ENCODE measurements at places on chromosomes 6 and 20. TPM values are rescaled to one million over a fixed set of nuclear protein-coding genes. Genes with fewer than 3 reads are reported as not detected.

GRCh38 chr6:77228279-77228678 lies 235.0 kb downstream of the HTR1B start:
- H3K4me3 ChIP-seq: no peak overlapping the region
- DNase-seq: no peak
- H3K36me3 ChIP-seq: no peaks in the 10 kb centered on the region
- no peak overlapping the region for H3K27ac ChIP-seq
- H3K27me3 ChIP-seq: no peaks in the 10 kb centered on the region
- no peaks in the 10 kb centered on the region for H3K4me1 ChIP-seq

GRCh38 chr6:166942393-166943168 lies 13.8 kb downstream of the RNASET2 start:
- H3K4me3 ChIP-seq: no peak overlapping the region
- H3K4me1 ChIP-seq: no peaks in the 10 kb centered on the region
- no peak overlapping the region for H3K27ac ChIP-seq

AKAP12 gene
- 38.8 TPM for total RNA-seq

HTR1E gene
- total RNA-seq: not detected

OLIG3 gene
- not detected for total RNA-seq

Data from lower lobe of right lung (tissue), 2 donors.